ENCODE measurements at places on chromosomes 5 and 9.

GRCh38 chr9:129113645-129114304 lies 2.6 kb downstream of the PTPA start:
- DNase-seq = no peak

DNA sequence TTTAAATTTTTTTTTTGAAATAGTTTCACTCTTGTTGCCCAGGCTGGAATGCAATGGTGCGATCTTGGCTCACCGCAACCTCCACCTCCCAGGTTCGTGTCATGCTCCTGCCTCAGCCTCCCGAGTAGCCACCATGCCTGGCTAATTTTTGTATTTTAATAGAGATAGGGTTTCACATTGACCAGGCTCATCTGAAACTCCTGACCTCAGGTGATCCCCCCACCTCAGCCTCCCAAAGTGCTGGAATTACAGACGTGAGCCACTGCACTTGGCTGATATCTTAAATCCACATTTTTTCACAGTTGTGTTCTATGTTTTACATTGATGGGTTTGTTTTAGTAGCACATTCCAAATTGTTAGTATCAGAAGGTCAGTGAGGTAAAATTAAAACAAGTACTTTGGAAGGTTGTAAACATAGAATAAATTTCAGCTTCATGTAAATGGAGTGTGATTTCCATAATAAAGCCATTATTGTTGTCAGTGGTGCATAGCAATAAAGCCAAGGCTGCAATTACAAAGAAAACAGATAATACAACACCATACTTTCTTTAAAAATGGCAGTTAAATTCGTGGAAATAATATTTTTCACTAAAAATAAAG lies 287.2 kb downstream of the ARRDC3 start:
- DNase-seq = no peak

DNA sequence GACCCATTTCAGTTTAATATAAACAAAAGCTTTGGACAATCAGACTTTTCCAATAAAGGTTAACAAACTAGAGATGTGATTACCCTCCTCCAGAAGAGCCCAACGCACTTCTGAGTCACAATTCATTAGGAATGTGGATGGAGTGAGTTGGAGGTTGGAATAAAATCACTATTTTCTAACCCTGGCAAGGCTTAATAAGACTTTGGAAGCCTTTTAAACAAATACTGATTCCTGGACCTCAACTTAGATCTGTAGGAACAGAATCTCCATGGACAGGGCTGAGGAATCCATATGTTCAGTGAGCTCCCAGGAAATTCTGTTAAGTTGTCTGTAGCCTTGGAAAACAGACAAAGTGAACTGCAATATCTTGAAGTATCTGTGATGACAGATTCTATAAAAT lies 233.5 kb upstream of the ELL2 start:
- no peak for DNase-seq

- DNase-seq = no peak
Measured at GRCh38 chr9:121283080-121283398, 15.1 kb downstream of the GSN start.

All from CD4-positive, alpha-beta T cell treated with Interleukin-1 beta for 1 hour (primary cell).